Cortex of kidney (tissue), 1 donor: ENCODE measurements at places on chromosomes 7 and 10.

- DNase-seq = no peak
Measured at GRCh38 chr10:120805014-120805812, 45.9 kb upstream of the WDR11 start.

DNA sequence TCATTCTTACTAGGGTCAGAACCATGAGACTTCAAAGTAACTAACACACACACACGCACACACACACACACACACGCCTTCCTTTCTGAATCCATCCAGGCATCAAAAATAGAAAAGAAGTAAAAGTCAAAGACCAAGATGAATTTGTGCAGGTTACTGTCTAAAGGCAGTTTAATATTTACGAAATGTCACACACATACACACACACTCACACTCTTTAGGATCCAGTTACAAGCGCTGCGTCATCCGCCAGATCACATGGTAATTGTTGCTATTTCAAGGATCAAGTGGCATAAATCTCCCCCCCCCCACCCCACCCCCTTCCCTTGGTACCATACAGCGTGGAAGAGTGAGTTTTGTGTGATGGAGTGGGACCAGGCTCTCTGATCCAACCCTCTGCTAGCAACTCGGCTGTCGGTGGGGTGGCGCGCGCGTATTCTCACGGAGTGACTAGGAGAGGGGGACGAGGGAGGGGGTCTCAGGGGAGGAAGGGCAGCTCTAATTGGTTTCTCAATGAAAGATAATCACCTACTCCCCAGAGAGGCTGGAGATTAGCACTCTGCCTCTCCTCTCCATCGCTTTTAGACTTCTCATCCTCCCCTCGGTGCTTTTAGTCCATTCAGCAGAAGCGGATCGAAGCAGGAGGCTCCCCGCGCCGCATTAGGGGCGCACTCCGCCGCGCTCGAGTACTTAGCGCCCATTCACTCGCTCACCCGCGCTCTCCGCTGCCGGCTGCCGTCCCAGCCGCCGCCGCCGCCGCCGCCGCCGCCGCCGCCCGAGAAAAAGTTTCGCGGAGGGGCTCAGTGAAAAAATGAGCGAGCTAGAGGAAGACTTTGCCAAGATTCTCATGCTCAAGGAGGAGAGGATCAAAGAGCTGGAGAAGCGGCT lies 83.5 kb upstream of the PRKG1 start:
- no peak for DNase-seq

- no peak for DNase-seq
Measured at GRCh38 chr10:131874991-131875451, 25.8 kb upstream of the PPP2R2D start.

DNA sequence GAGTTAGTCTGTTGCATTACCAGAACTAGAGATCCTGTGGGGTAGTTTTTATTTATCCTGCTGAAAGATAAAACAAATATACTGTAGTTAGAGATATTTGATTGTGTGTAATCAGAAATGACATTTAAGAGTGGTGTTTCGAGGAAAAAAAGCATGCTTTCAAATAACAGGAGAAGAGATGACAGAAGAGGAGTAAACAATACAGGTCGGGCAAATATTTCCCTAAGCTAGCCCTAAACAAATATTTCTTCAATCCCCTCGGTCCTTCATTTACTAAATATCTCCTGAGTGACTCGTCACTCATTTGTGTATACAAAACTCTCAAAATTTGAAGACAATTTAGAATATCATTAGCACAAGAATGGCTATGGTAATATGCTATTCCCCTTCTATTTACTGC lies 219.7 kb upstream of the FERD3L start:
- no peak for DNase-seq
